Activated CD4-positive, alpha-beta T cell treated with anti-CD3 and anti-CD28 coated beads for 4 hours (primary cell): ENCODE measurements at places on chromosomes 6 and 20.

GRCh38 chr6:25277857-25278256 is 1.3 kb upstream of the CARMIL1 start:
- DNase-seq = no peak

DNA sequence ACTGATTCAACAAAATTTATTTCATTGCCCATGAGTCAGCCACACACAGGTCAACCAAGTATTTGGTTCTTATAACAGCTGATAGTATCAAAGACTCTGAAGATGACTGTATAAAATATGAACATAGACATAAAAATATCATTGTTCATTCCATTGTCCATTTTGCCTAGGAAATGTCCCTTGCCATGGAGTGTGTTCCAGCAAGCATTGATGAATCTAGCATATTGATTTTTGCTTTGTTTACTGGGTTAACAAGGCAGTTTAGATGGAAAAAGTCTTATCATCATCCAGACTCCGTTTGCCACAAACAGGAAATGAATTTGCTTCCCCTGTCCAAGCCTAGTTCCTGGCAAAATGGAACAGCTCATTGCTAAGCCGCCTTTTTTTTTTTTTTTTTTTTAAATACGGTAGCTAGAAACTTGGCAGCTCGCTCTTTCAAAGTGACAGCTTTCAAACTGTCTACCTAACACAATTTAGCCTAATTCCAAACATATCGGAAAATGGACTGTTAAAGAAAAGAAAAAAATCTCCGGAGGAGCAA is 7.5 kb downstream of the F13A1 start:
- DNase-seq = no peak

DNA sequence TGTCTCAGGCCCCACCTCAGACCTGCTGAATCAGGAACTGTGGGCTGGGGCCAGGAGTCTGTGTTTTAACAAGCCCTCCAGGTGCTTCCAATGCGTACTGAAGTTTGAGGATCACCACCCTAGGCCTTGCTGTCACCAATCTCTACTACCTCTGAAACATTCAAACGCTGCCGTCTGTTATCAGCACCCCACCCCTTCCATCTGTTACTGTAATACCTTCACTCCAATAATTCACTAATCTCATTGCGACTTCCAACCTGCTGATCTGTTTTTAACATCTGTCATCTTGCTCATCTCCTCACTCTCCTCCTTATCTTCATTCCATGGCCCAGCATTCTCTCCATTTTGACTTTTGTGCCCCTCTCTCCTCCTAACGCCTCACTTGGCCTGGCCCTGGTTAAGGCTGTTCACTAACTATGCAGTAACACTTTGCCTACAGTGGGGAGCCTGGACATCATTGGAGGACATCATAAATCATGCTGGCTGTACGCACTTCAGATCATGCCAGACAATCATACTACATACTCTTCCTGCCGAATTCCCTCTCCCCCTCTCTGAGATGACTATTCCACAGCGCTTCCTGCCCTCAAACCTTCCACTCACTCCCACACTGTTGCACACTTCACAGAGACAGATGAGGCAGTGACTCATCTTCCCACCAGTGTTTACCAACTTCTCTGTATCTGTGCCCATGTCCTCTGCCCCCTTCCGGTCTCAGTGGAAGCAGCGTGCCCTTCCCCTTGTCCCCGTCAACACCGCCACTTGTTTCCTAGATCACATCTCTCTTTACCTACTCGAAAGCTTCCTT is 3.0 kb upstream of the GUCA1B start:
- DNase-seq = peak; percentile 26

DNA sequence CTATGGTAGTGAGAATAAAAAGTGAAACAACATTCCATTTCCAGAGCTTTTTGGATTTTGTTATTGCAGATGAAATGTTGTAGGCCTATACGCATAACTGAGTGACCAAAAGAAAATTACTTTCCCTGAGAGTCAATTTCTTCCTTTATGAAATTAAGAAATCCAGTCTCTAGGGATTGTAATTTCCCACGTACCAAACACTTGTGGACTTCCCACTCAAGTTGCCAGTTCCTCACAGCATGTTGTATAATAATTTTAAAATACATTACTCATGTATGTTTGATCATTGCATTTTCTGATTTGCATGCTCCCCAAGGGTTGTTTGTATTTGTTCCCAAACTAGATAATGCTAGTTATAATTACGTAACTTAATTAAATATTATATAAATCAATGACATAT is 12.0 kb upstream of the PRDM1 start:
- DNase-seq = no peak

DNA sequence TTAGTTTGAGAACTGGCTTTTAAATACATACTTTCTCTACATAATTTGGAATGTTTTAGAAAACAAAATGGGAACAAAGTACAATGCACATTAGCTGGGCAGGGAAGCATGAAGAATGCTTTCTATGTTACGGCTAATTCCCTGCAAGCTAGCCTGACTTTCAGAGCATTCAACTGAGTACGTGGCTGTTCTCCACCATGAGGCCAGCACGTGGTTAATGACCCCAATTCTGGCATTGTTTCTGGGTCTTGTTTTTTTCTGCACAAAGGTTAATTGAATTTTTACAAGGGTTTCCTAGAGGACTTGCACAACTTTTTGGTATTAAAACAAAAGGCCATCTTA is 208.6 kb upstream of the AGPAT4 start:
- no peak for DNase-seq

- no peak for DNase-seq
These were observed 180.5 kb downstream of the PDE7B start for GRCh38 chr6:136031982-136032381.

- DNase-seq = no peak
These were observed 12.1 kb upstream of the WTAP start for GRCh38 chr6:159715166-159715565.

DNA sequence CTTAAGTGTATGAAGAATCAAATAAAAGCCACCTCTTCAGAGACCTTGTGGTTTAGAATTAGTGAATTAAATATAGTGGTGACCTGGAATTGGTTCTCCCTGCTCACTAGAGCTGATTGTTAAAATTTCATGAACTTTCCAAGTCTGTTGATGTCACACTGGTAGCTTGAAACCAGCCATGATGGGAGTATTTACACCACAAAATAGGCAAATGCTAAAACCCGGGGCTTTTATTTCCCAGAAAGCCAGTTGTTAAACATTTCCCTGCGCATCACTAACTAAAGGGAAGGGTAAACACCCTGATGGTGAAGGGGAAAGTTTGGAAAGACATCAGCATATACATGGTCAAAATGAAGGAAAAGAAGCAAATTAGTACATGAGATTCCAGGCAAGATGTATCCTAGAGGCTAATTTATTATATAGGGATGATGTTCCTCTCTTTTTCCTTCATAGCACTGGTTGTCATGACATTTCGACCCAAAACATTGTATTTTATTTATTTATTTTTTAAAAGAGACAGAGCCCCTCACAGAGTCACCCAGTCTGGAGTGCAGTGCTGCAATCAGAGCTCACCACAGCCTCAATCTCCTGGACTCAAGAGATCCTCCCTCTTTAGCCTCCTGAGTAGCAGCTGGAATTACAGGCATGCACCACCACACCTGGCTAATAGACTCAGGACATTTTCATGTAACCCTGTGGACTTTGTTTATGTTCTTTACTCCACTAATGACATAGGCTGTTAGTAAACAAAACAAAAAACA is 123.2 kb downstream of the RIN2 start:
- no peak for DNase-seq

DNA sequence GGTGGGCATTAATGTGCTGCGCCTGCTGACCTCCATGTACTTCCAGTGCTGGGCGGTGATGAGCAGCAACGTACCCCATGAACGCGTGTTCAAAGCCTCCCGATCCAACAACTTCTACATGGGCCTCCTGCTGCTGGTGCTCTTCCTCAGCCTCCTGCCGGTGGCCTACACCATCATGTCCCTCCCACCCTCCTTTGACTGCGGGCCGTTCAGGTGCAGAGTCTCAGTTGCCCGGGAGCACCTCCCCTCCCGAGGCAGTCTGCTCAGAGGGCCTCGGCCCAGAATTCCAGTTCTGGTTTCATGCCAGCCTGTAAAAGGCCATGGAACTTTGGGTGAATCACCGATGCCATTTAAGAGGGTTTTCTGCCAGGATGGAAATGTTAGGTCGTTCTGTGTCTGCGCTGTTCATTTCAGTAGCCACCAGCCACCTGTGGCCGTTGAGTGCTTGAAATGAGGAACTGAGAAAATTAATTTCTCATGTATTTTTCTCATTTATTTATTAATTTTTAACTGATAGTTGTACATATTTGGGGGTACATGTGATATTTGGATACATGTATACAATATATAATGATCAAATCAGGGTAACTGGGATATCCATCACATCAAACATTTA is 35.2 kb upstream of the NOP56 start:
- DNase-seq = no peak

DNA sequence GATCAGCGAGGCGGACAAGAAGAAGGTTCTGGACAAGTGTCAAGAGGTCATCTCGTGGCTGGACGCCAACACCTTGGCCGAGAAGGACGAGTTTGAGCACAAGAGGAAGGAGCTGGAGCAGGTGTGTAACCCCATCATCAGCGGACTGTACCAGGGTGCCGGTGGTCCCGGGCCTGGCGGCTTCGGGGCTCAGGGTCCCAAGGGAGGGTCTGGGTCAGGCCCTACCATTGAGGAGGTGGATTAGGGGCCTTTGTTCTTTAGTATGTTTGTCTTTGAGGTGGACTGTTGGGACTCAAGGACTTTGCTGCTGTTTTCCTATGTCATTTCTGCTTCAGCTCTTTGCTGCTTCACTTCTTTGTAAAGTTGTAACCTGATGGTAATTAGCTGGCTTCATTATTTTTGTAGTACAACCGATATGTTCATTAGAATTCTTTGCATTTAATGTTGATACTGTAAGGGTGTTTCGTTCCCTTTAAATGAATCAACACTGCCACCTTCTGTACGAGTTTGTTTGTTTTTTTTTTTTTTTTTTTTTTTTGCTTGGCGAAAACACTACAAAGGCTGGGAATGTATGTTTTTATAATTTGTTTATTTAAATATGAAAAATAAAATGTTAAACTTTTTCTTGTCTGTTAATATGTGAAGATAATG is 2.2 kb downstream of the HSPA1B start:
- no peak for DNase-seq

DNA sequence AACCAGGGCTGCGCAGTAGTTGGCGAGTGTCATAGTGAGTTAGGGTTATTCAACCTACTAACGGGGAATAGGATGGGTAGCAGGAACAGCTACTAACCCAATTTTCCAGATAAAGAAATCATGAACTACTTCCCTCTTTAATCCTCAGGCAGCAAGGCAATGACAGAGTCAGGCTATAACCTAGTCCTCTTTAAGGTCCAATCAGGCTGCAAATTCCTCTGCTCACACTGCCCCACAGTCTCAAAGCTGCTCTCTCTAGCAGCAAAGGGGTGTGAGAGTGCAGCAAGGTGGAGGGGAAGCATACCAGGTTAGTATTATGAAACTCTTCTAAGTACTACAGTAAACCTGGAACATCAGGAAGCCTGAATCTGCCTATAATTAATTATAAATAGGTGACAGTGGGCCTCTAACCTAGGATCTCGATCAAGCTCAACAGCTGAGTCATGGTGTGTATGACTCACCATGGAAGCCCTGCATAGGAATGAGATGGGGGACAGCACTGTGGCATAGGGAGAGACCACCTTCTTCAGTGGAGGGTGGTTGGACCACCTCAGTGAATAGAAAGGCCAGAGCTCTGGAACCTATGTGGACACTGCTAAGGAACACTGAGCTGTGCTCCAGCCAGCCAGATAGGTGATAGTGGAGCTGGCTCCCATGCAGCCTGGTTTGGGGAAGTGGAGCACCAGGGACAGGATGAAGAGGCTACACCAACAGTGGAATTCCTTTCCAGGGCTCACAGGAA is 7.9 kb downstream of the PEX6 start:
- no peak for DNase-seq

DNA sequence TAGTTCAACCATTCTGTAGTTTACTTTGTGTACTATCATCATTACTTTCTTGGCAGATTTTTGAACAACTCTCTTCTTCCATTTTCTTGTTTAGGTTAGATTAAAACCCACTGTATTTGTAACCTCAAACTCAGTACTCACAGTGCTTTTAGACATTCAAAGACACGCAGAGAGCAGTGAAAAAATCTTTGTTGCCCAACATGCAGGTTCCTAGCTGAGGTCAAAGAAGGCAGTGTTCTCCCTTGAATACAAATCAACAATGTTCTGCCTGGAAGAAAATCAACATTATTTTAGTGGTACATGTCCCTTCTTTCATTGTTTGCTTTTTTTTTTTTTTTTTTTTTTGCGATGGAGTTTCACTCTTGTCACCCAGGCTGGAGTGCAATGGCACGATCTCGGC is 11.2 kb downstream of the CYB5R4 start:
- no peak for DNase-seq

GRCh38 chr6:105616521-105616920 is 213.6 kb upstream of the PREP start:
- DNase-seq = no peak

DNA sequence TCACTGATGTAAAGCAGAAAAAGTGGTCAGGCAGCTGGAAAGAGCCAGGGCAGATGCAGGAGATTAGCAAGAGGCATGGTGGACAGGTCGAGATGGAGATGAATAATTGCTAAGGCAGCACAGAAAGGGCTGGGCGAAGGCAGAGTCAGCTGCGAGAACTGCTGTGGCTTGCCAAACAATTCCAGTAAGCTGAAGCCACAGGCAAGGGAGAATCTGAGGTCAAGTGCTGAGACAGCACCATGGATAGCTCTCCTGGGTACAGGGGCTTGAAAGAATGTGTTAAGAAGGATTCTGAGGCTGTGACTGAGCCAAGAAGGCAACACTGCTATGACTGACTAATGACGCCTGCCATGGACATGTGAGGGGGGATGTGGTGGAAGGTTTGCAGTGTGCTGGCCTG is 220.8 kb upstream of the FOXA2 start:
- no peak for DNase-seq

- DNase-seq = no peak
These were observed 203.0 kb downstream of the CDC5L start for GRCh38 chr6:44590471-44590870.
